ENCODE measurements at places on chromosomes 13 and 19.

DNA sequence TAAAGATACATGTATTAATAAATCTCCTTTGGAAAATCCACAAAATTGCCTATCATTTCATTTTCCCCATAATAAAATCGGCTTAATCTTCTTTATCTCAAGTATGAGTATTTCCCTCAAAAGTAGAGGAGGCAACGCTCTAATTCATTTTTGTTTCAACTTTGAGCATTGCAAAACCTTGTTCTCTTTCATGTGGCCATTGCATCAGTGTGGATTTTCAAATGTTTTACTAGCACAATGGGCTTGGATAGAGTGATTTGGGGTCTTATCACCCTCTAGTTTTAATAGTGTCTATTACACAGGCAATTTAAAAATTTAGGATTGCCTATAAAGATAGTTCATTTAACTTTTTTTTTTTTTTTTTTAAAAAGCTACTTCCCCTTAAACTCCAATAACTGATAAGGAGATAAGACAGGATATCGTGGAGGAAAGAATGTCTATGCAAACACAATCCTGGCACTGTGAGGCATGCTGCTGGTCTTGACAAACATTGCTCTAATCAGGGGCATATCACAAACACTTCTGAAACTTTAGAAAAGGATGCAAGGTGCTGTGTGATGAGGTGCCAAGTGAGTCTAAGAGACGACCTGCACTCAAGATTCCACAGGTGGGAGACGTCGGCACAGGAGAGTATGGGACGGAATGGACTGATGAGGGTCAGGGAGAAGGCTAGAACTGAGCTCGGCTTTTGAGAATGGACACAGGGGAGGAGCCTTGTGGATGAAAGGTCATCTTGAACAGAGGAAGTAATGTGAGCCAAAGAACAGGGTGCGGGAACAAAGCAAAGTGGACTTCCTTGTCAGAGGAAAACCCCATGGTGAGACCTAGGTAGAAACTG is 199.7 kb downstream of the IRS2 start:
- peak; percentile 75 for DNase-seq

DNA sequence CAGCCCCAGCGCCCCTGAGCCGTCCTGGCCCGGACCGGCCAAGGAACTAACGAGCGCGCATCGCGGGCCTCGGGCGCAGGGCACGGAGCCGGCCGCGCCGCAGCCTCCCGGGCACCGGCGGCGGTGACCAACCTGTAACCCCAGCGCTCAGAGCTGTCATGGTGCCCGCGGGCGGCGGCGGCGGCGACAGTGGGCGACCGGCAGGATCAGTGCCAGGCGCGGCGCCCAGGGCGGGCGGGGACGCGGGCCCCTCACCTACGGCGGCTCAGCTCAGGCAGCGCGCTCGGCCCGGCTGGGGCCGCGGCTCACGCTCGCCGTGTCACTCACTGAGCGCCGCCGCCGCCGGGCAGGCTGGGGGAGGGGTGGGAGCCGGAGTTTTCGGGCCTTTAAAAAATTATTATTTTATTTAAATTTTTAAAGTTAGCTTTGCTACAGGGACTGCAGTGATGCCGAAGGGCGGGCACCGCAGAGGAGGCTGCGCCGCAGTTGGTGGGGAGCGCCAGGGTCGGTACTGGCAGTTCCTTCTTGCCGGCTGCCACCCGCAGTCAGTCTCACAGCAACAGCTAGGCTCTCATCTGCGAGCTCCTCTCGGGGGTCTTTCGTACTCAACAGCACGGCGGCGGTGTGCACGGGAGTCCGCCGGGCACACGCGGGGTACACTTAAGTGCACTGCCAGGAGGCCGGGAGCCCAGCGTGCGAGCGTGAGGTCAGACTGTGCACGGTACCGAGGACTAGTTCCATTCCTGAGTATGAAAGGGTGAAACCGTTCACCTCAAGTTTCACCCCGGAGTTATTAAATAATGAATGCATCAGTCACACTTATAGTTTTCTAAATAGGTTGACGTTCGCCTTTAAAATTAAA is at the start of gene NALCN:
TSS of gene NALCN (minus strand) at position 328 of the 862 bp plus-strand sequence. CDS start 17,382 bp downstream, outside the sequence.
- peak; percentile 9 for DNase-seq

DNA sequence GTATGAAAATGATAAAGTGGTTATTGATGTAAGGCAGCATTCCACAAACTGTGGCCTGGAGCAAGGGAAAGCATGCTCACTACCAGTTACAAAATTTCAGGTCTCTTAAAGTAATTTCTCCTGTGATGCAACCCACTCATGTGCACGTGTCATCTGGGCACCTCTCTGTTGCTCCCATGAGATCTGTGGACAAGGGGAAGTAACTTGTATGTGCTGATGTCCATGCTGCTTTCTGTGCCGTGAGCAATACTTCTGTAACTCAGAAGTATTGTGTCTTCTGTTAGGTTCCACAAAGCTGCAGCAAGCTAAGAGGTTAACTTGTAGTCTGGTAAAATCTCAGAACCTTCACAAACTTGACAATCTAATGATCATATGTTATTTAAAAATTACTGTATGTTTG is 930.0 kb upstream of the SLITRK6 start:
- DNase-seq, result no peak

- no peak for DNase-seq
Observed at GRCh38 chr13:106958621-106959048, 390.7 kb upstream of the ARGLU1 start.

- DNase-seq, result no peak
Observed at GRCh38 chr13:39575641-39576238, 27.3 kb downstream of the LHFPL6 start.

DNA sequence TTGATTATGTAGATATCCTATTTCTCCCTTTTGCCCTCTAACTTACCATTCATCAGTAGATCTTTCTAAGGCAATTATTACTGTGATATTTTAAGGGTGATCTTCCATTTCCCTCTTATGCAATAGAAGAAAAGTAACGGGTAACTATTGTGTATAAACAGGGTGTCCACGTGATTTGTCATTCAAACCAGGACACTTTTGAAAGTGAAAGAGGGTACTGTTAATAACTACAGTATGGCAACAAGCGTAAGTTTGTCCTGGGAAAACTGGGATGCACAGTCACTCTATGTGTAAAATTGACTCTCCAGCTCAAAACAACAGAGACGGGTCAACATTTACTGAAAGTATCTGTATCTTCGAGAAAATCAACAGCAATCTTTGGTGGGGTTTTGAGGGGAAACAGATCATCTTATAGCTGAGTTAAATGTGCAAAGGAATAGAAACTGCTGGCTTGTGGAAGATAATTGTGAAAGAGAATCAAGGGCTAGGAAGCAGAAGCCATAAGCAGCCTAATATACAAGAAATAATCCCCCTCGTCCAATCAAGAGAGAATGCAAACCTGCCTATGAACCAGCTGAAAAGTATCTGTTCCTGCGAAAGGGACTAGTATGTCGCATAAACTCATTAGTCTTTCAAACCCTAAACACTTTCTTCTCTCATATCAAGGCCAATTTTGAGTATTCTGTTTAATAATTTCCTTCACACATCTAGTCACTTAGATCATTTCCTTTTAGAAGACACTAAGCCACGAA is 126.7 kb downstream of the FOXO1 start:
- DNase-seq, result no peak

DNA sequence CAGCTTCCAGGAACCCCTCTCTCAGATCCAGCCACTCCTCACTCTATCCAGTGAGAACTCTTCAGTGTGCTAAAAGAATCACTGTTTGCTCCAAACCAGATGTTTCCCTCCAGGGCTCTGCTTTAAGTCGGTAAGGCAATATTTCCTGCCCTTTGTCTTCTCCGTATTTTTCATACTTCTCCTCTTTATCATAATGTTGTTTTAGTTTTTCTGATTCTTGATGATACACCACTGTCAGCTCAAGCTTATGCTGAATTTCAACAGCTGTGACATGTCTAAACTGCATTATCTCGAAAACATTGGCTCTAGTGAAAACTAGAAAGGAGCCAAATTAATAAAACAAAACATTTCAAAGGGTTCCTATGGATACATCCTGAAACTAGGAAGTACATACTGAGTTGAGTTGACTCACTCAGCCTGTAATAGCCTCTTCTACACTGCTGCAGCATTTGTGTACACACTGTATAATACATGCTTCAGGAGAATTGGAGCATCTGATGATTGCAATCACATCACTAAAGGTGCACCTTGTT is 39.8 kb downstream of the GPR180 start:
- DNase-seq, result no peak

GRCh38 chr19:1868971-1869370 is 5.6 kb upstream of the KLF16 start:
- DNase-seq, result no peak

DNA sequence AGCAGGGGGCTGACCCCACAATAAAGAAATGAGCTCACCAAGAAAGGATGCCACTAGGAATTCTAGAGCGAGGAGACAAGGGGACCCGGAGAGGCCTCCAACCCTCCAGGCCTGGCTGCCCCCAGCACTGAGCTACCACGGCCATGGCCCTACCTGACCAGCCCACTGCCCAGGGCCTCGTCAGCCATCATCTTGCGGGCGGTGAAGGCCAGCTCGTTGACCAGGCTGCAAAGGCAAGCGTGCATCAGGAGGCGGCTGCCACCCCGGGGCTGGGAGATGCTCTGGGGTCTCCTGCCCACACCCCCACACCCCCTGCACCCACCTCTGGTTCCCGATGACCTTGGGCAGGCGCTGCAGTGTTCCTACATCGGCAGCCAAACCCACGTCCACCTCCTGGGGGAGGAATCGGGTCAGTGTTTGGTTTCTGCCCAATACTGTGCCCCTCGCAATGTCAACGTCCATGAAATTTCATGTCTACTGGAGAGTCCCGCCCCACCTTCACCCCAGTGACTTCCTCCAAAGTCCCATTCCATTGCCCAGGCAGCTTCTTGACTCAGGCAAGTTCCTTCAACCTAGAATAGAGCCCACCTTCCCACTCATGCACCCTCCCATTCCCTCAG is 3.5 kb upstream of the LGALS4 start:
- no peak for DNase-seq

DNA sequence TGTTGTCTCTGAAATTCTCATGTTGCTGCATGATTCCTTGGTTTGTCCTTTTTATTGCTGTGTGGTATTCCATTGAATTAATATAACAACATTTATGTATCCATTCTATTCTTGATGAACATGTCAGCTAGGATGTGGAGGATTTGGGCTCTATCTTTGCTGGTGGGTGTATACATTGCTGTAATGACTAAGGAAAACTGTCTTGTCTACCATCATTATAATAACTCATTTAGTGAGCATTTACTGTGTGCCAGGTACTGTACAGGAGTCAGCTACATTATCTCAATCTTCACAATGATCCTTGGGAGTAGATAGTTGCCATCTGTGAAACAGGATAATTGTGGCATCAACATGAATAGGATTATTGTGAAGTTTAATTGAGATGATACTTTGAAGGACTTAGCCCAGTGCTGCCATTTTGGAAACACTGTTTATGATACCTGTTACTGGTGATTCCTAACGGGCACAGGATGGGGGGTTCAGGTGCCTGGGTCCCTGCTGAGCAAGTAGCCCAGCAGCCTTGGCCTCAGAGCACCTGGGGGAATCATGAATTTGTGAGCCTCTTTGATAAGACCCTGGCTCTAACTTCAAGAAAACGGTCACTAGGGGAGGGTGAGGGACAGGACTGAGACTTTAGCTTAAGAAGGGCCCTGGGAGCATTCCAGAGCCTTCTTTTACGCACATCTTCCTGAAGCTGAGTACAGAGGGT is 1.8 kb upstream of the CCNE1 start:
- DNase-seq, result no peak

DNA sequence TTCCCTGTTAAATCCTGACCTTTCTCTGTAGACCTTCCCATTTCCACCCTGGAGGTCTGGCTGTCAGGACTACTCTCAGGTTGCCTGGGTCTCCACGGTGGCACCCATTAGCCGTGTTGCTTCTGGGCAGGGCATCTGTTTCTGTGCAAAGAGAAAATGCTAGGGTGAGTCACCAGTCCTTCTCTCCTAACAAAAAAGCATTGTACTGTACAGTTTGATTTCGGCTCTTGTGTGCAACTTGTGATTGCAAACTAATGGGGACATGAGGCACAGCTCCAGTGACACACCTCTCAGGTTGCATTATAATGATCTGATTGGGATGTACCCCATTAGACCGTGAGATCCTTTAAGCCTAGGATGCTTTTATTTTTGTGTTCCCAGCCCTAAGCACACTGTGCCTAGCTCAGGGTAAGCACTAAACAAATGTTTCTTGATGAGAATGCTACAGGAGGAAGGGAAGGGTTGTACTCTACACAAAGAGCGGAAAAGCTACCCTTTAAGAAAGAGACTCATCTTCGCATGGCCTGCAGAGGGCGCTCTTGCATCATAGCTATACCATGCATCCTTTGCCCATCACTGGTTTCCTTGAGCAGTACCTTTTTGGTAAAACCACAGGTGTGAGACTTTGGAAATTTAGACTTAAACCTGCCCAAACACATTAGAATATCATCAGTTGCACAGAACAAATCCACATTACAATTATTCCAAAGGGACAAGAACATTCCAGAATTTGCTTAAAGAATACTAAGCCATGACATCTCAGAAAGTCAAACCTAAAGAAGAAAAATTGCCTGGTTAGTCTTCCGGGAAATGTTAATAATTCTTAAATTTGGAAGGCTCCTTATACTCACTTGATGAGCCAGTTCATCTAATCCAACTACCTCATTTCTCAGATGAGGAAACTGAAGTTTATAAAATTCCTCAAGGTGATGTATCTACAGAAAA is 20.3 kb upstream of the TRIM13 start:
- DNase-seq, result peak; percentile 68

All from NCI-H460 (cell line).